ENCODE measurements at places on chromosomes 5 and 9. TPM values are rescaled to one million over a fixed set of nuclear protein-coding genes. Genes with fewer than 3 reads are reported as not detected.

Gene ADRA1B
- not detected for total RNA-seq

Gene C9orf152
- total RNA-seq = 0.17 TPM

Gene WDR31
- 4.0 TPM for total RNA-seq

Gene STKLD1
- 1.2 TPM for total RNA-seq

Gene NXNL2
- total RNA-seq = 2.0 TPM

Gene RASEF
- 0.44 TPM for total RNA-seq

Gene SH3GL2
- 0.15 TPM for total RNA-seq

Gene ORM1
- not detected for total RNA-seq

Gene OR1J2
- total RNA-seq = not detected

Gene MAP1B
- total RNA-seq = 421 TPM

Gene SLC1A3
- total RNA-seq = 8.3 TPM

Gene FGF10
- total RNA-seq = 7.3 TPM

Gene TMC1
- not detected for total RNA-seq

Gene PCDH12
- 0.15 TPM for total RNA-seq

Gene SLC25A48
- not detected for total RNA-seq

Gene SPATA31D3
- total RNA-seq = not detected

Gene SLC46A2
- total RNA-seq = not detected

Gene ABO
- total RNA-seq = not detected

Gene C5
- 5.1 TPM for total RNA-seq

Gene GABRA6
- total RNA-seq = not detected

Gene PLAA
- 37.7 TPM for total RNA-seq

Gene FBP1
- not detected for total RNA-seq

Gene NOTCH1
- 31.6 TPM for total RNA-seq

Gene GRM6
- total RNA-seq = not detected

Gene TIMD4
- not detected for total RNA-seq

Gene ARL14EPL
- not detected for total RNA-seq

Gene IFNA13
- total RNA-seq = not detected

Gene GFRA3
- not detected for total RNA-seq

Gene PPP3R2
- not detected for total RNA-seq

Gene RFESD
- 3.1 TPM for total RNA-seq

Data from smooth muscle cell of trachea (primary cell).